ENCODE measurements at places on chromosomes 2 and 18.

DNA sequence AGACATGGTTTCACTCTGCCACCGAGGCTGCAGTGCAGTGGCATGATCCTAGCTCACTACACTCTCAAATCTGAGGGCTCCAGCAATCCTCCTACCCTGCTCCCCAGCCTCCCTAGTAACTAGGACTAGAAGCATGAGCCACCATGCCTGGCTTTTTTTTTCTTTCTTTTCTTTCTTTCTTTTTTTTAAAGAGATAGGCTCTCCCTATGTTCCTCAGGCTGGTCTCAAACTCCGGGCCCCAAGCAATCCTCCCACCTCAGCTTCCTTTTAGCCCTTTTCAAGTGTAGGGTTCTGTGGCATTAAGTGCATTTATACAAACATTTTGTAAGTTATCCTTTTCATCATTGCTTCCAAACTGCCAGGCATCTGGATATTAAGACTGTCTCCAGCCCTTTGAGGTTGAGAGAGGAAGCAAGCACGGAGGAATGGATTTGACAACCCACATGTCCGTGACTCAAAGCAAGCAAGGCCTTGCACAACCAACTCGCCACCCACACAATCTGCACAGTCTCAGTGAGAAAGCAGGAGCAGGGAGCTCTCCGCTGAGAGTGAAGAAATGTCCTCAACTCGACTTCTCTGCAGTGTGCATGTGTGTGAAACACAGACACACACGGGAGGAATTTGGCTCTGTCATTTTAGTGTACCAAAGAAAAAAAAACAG lies 65.6 kb downstream of the ATP8B1 start:
- peak; percentile 96 for DNase-seq

GRCh38 chr18:50159654-50160046 lies 35.3 kb downstream of the MYO5B start:
- DNase-seq = no peak

- DNase-seq = no peak
These were observed 662.9 kb downstream of the IRS1 start for GRCh38 chr2:226136739-226137138.

DNA sequence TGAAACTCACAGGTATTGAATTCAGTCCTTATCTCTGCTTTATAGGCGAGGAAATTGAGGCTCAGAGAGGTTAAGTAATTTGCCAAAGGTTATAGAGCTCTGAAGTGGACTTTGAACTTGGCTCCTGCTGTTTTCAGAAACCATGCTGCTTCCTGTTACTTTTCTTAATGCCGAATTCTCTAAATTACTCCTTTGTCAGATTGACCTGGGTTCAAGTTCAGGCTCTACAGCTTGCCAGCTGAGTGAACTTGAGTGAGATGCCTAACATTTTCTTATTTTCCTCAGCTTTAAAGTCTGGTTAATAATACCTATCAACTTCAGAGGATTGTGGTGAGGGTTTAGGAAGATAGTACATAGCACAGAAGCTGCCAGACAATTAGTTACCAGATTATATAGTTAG lies 3.4 kb downstream of the ASAP2 start:
- DNase-seq = no peak

DNA sequence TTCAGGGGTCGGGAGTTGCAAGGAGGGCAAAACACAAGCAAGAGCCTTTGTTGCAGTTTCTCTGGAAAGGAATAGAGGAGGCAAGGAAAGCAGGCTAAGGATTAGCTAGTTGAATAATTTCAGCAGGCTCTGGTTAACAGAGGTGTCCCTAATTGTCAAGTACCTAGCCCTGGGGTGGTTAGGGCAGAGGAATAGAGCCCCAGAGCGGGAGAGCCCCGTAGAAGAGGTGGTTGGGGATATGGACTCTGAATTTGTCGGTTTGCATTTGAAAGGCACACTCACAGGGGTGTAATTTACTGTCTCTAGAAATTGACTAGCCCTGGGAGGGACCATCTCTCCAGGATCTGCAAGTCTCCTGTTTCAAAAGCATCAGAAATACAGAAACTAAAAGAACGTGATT lies 1030.2 kb downstream of the TMEM182 start:
- DNase-seq = no peak

- no peak for DNase-seq
These were observed 406.1 kb upstream of the SOX11 start for GRCh38 chr2:5285872-5286769.

- no peak for DNase-seq
These were observed 81.3 kb downstream of the CLHC1 start for GRCh38 chr2:55150834-55151233.

DNA sequence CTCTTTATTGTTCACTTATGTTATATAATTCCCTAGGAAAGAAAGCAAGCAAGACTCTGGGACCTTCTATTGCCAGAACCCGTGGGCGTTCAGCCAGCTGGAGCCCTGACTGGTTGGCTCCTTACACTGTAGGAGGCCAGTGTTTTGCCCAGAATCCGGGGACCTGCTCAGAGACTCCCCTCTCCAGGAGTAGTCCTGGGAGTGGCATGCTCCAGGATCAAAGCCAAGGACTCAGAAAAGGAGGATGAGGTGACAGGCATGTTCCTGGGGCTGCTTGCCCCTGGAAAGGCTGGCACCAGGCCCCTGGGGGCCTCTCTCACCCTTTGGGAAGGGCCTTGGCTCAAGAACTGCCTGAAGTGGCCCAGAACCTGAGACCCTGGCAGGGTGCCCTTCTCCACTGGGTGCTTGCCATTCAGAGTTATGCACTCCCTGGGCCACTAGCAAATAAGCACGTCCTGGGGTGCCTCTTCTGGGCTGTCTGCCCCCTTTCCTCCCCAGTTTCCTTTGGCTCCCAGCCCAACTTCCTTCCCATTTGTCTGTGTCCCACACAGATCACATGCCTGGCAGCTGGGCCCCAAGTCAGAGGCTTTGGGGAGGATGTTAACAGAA lies 19.6 kb upstream of the KIF3C start:
- no peak for DNase-seq

GRCh38 chr2:71608034-71608433 lies 154.7 kb downstream of the DYSF start:
- no peak for DNase-seq

DNA sequence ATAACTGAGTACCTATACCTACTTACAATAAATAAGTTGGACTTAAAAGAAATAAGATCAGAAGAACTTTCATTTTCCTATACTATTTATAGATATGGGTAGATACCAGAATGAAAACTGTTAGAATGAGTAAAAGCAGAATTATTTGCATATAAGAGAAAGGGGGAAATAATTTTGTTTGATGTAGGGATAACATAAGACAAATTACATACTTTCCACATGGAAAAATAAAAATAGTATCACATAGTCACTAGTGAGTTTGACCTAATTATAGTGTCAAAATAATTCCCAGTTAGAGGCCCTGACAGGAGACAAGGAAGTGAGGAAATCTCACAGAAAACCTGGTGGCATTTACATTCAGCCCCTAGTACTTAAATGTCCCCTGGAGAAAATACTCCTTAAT lies 28.6 kb downstream of the KCMF1 start:
- DNase-seq = no peak

GRCh38 chr2:70627211-70627898 lies 73.7 kb upstream of the TGFA start:
- no peak for DNase-seq

- no peak for DNase-seq
These were observed 45.6 kb downstream of the KCNIP3 start for GRCh38 chr2:95342556-95343320.

DNA sequence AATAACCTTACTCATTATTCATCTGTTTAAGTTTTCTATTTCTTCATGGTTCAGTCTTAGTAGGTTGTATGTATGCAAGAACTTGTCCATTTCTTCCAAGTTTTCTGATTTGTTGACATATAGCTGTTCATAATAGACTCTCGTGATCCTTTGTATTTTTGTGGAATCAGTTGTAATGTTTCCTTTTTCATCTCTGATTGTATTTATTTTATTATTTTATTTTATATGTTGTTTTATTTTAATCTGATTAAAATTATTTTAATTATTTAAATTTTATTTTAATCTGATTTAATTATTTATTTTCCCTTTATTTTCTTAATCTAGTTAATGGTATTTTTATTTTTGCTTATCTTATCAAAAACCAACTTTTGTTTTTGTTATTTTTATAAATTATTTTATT lies 43.5 kb upstream of the SLC9A2 start:
- DNase-seq = no peak

DNA sequence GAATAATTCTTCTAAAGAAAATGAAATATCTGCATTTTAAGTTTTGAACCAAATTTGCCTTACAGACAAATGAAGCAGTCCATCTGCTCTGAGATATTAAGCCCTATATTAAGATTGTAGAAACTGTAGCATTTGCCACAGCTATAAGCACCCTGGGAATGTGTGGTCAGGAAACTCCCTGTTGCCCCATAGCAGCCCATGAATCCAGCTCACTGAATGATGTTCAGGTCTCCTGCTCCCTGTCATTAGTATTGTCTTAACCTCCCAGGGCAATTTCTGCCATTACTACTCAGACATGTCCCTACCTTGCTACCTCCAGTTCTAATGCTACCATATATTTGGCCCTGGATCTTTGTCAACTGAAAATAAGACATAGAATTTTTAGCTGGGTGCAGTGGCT lies 41.1 kb downstream of the CDK15 start:
- peak; percentile 39 for DNase-seq

GRCh38 chr2:71877636-71878035 lies 270.0 kb downstream of the CYP26B1 start:
- no peak for DNase-seq

- no peak for DNase-seq
These were observed 505.3 kb upstream of the SLC39A10 start for GRCh38 chr2:195151711-195152110.

- no peak for DNase-seq
These were observed 856.6 kb upstream of the VRK2 start for GRCh38 chr2:57190007-57190406.

DNA sequence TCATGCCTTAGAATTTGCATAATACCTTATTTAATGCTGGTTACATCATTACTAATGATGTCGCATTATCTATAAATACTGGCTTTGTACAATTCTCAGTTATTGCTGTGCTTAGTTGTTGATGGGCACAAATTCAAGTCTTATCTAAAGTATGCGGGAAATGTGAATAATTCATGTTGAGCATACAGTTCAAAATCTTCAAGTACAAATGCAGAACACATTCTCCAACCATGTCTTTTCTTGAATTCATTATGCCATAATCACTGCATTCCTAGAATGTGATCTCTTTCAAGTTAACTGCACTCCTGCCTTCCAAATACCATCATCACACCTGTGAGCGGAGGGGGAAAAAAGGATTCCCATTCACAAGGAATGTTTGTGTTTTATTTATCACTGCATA lies 337.0 kb downstream of the MBD2 start:
- DNase-seq = no peak

GRCh38 chr2:230457073-230457768 lies 41.2 kb downstream of the SP100 start:
- no peak for DNase-seq

GRCh38 chr2:171147081-171147480 lies 13.6 kb downstream of the TLK1 start:
- no peak for DNase-seq

DNA sequence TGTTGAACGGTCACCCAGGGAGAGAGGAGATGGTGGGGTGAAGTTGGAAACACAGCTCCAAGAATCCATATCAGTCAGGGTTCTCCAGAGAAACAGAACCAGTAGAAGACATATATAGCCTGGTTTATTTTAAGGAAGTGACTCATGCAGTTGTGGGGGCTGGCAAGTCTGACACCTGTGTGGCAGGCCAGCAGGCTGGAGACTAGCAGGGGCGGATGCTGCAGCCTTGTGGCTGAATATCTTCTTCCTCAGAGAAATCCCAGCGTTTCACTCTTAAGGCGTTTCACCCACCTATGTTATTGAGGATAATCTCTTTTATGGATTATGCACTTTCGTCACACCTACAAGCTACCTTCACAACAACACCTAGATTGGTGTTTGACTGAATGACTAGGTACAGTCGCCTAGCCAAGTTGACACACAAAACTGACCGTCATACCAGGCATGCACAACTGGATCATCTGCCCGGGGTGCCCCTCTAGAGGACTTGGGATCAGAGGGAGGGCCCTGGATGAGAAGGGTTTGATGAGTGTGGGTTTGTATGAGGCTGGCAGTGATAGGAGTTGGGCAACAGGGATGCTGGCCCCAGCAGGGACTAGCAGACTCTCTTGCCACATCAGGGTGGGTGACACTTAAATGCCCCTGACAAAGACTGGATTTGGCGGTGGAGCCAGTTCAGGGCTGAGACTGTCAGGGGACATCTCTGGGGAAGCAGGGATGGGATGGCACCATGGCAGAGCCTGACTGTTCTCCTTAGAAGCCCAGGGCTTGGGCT lies 23.4 kb downstream of the MROH2A start:
- DNase-seq = no peak

- DNase-seq = no peak
These were observed 174.4 kb downstream of the SEPTIN10 start for GRCh38 chr2:109439390-109439786.

- DNase-seq = peak; percentile 38
These were observed 175.3 kb downstream of the KCNE4 start for GRCh38 chr2:223227338-223227737.

GRCh38 chr2:70961648-70961994 lies 16.8 kb upstream of the ANKRD53 start:
- DNase-seq = no peak

DNA sequence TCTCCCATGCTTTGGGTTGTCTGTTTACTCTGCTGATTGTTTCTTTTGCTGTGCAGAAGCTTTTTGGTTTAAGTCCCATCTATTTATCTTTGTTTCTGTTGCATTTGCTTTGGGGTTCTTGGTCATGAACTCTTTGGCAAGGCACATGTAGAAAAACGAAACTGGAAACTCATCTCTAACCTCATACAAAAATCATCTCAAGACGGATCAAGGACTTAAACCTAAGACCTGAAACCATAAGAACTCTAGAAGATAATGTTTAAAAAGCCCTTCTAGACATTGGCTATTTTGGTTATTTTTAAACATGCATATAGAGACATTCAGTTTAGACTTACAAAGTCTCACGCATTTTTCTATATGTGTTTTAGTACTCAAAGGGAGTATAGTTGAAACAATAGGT lies 1164.3 kb upstream of the GYPC start:
- no peak for DNase-seq

DNA sequence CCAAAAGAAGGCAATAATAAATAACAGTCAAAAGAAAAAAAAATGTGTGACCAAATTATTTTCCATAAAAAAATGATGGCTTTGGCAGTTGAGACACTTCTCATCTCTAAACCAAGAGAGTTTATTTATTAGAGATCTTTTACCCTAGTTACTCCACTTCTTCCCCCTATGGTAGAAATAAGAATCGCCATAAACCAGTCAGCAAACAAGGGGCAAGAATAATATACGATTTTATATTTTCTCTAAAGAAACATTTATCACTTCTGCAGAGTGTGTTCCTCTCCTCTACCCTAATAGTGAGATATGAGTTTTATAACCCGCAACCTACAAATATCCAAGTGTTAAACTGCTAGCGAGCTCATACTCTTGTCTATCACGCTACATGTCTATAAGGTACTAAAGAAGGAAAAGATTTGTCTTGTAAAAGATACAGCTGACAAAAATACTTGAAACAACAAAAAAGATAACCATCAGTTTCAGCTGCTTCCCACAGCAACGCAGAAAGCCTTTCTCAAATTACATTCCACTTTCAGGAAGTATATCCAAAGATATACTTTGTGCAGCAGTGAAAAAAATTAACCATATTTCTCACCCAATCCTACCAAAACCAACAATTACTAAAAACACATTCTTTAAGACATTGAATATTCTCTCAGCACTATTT lies 2.3 kb downstream of the RNF103 start:
- DNase-seq = no peak

- DNase-seq = no peak
These were observed 16.9 kb downstream of the PECR start for GRCh38 chr2:216064665-216065064.

GRCh38 chr2:207037896-207038295 lies 98.6 kb downstream of the CPO start:
- peak; percentile 48 for DNase-seq

GRCh38 chr2:62808554-62808953 lies 103.0 kb downstream of the EHBP1 start:
- no peak for DNase-seq
